Urinary bladder (tissue), 4 donors: ENCODE measurements at places on chromosomes 16 and 17. TPM values are rescaled to one million over a fixed set of nuclear protein-coding genes. Genes with fewer than 3 reads are reported as not detected.

CD300LG gene
- 0.58 TPM for total RNA-seq

NPIPB9 gene
- 9.3 TPM for total RNA-seq

TP53TG3 gene
- not detected for total RNA-seq

MYH8 gene
- 69.6 TPM for total RNA-seq

TEFM gene
- 37.0 TPM for total RNA-seq

SLFN14 gene
- 0.48 TPM for total RNA-seq

HS3ST3A1 gene
- total RNA-seq, result 0.53 TPM
